Stimulated activated CD4-positive, alpha-beta T cell treated with anti-CD3 and anti-CD28 coated beads, TNF-alpha, amount 100 ng/mL, for 4 hours (primary cell): ENCODE measurements at places on chromosomes 16 and 17.
A peak's percentile ranks its signal among the peaks of the same experiment; 100 is the strongest.

DNA sequence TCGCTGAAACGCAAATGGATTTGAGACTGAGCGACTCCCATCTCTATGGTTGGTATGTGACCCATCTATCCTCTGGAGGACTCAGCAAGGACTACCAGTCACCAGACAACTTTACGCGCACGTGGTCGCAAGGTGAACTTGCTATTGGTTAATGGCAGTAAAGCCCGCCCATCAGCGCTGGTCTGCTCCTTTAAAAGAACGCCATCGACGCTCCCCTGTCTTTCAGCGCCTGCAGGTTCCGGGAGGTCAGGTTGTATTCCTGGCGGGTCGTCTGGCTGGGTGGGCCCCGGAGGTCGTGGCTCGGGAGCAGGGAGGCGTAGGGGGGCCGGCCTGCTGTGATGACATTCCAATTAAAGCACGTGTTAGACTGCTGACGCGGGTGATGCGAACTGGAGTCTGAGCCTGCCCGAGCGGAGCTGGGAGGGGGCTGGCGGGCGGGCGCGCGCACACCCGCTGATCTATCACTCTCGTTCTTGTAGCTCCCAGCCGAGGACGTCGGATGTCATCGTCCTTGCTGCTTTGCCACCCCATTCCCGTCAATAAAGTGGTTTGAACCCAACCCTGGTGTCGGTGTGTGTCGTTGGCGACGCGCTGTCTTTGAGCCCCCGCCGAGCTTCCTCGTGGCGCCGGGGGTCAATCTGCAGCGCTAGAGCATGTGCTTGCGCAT is 15.9 kb upstream of the ERN1 start:
- DNase-seq = peak; percentile 91

DNA sequence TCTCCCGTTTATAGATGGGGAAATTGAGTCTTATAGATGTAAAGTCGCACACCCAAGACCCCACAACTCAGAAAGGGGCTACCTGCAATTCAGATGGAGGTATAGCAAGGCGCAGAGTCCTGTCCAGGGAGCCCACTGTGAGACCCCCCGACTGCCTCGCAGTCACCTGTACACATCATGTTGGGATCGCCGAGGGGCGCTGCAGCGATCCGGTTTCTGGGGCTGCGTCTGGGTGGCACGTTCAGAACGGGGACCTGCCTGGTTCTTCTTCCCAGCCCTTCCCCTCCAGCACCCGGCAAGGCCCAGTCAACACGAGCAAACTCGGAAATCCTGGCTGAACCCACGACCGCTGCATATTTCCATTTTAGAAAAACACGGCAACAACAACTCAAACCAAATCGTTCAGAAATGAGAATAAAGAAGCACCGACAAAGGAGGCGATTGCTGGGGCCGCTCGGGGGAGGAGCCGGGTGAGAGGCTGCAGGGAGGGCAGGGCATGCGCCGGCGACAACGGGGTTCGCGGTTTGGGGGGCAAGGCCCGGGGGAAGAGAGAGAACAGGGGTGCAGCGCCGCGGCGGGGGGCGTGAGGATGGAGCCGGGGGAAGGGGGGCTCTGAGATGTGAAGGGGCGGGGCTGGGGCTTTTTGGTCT is 643 bp downstream of the HSDL1 start:
- no peak for DNase-seq

- no peak for DNase-seq
Observed at GRCh38 chr17:73343168-73343634, 31.4 kb upstream of the CDC42EP4 start.

- DNase-seq = no peak
Observed at GRCh38 chr16:74202009-74202408, 94.6 kb upstream of the PSMD7 start.

DNA sequence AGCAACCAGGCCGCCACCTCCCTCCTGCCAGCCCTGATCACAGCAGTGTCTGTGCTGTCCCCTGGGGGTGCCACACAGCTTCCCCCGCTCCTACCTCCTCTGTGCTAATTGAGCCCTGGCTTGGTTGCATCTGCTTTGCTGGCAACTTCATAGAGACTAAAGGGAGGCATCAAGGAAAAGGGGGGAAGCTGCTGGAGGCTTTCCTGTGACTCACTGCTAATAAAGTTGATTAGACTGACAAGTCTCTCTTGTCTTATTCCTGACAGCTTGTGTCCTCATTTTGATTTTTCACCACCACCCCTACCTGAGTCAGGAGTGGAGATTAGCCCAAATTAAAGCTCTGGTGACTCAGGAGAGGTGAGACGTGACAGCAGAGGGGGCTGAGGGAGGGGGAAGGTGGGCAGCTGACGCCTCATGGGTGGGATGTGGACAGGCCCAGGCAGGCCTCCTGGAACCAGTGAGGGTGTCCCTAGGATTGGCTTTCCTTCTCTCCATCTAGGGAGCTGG is 310.0 kb downstream of the CBLN1 start:
- DNase-seq = no peak
